ENCODE measurements at places on chromosomes 2 and 18. TPM values are rescaled to one million over a fixed set of nuclear protein-coding genes. Genes with fewer than 3 reads are reported as not detected.

AMER3 gene
- not detected for total RNA-seq

- DNase-seq = no peak
Observed at GRCh38 chr18:73681398-73681797, 466.2 kb downstream of the FBXO15 start.

NOSTRIN gene
- total RNA-seq = 16.7 TPM

KIAA2012 gene
- 0.50 TPM for total RNA-seq

DNA sequence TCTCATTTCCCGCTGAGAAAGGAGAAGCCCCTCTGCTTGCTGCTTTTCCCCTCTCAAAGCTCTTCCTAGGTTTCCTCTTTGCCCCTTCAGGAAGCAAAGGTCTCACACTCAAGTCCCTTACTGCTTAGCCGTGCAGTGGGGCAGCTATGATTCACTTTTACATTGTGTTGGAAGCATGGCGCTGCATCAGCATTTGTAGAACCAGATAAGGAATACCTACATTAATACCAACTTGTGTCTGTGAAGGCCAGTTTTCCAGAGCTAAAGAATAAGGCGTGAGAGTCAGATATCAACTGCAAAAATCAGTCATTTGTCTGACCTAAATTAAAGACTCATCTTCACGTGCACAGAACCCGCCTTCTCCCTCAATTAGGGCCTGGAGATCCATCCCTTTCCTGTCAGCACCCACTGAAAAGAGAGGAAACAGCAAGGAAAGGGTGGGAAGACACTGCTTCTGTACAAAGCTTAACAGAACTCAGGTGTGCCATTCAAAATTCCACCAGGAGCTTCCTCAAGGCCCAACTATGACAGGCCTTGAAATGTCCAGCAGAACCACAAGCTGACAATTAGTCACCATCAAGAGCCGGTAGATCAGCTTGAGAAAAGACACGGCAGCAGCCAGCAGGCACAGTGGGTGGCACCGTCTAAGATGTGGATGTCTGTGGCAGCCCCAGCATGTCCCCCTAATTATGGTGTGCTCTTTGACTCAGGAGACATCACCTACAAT, 16.1 kb upstream of the XDH start:
- DNase-seq = no peak

DNA sequence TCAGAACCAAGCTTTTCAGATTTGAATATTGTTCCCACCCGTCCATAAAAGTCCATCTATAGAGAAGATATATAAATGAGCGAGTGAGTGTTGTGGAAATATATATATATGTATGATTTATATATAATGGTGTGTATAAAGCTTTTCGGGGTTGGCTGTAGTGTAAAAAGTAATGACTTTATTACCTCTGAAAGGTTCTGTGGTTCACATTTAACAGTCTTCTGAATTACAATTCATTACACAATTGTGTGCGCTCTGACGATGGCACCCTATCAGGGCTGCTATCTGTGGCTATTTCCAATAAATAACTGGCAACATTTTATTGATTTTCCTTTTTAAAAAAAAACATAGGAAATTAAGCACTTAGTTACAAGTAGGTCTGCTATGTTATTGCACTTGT, 2.7 kb upstream of the BCL11A start:
- no peak for DNase-seq

- no peak for DNase-seq
Observed at GRCh38 chr2:102159295-102159694, 16.7 kb downstream of the IL1R1 start.

All from liver (tissue), 10 donors.